Stimulated activated CD8-positive, alpha-beta memory T cell treated with anti-CD3 and anti-CD28 coated beads, Interleukin-4, amount 100 ng/mL, for 1 hour (primary cell): ENCODE measurements at places on chromosomes 1 and 21.
A peak's percentile ranks its signal among the peaks of the same experiment; 100 is the strongest.

- DNase-seq = no peak
These were observed 17.0 kb downstream of the C1orf159 start for GRCh38 chr1:1098681-1099421.

GRCh38 chr1:82215853-82216175 lies 415.1 kb downstream of the ADGRL2 start:
- no peak for DNase-seq

GRCh38 chr1:33515112-33515511 lies 42.7 kb downstream of the ZSCAN20 start:
- no peak for DNase-seq

GRCh38 chr21:29896884-29897283 lies 42.9 kb downstream of the GRIK1 start:
- DNase-seq = no peak

- no peak for DNase-seq
These were observed at the start of gene GJC2 for GRCh38 chr1:228149406-228150119. Gene GJC2 (plus strand): TSS chr1:228149930. CDS start chr1:228157759, 7,829 bp downstream.

DNA sequence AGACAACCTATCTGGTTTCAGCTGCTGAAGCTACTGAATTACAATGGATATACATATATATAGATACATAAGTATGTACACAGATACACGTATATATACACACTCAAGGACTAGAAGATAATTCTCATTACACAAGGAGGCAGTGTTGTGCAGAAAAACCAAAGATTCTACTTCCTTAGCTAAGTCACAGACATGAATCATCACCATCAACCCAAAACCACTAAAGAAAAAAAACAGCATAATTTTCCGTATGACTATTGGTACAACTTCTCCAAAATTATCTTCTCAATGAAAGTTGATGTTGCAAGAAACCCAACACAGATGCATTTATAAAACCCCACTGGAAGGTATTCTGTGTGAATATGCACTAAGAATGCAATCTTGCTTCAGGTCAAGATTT lies 36.8 kb upstream of the RPF1 start:
- DNase-seq = no peak

GRCh38 chr21:35633501-35633900 lies 426.8 kb downstream of the SETD4 start:
- no peak for DNase-seq

DNA sequence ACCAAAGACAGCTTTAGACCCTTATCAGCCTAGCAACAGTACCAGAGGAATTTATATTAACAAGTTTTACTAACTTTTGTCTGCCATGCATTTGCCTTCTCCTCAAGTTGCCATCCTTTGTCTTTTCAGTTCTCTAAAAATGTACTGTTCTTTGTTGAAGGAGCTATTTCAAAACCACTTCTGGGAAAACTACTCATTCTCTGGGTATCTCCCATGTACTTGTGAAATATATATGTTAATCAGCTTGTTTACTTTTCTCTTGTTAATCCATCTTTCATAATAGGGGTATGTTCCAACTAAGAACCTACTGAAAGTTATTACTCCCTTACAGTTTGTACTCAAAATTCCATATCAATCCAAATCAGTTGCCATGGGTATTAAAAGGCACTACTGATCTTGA lies 16.3 kb downstream of the DPYD start:
- DNase-seq = no peak

GRCh38 chr1:46585312-46585938 lies 18.6 kb downstream of the MKNK1 start:
- DNase-seq = no peak

DNA sequence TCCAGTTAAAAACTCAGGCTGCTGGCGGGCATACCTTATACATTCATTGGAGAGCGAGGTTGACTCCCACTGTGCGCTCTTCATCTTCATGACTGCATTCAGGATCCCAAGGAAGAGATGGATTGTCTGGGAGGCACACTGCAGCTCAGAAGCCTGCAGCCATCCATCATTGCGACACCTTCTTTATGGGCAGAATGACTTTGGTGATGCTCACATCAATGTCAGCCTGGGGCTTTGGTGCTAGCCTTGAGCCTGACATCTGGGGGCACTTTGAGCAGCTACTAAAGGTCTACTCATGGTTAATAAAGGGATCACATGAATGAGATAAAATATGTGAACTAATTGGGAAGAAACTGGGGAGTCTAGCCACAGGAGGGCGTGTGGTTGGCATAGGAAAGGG lies 229.3 kb downstream of the PRDM2 start:
- no peak for DNase-seq

- no peak for DNase-seq
These were observed 7.0 kb downstream of the KCNAB2 start for GRCh38 chr1:6052543-6053205.

- DNase-seq = no peak
These were observed 10.4 kb downstream of the SLC30A10 start for GRCh38 chr1:219917851-219918466.

GRCh38 chr1:11907275-11908094 lies 18.7 kb downstream of the KIAA2013 start:
- peak; percentile 67 for DNase-seq

- no peak for DNase-seq
These were observed 664 bp downstream of the SLAMF1 start for GRCh38 chr1:160646180-160646579.

- DNase-seq = no peak
These were observed 333.8 kb downstream of the PTPRU start for GRCh38 chr1:29569971-29570634.

DNA sequence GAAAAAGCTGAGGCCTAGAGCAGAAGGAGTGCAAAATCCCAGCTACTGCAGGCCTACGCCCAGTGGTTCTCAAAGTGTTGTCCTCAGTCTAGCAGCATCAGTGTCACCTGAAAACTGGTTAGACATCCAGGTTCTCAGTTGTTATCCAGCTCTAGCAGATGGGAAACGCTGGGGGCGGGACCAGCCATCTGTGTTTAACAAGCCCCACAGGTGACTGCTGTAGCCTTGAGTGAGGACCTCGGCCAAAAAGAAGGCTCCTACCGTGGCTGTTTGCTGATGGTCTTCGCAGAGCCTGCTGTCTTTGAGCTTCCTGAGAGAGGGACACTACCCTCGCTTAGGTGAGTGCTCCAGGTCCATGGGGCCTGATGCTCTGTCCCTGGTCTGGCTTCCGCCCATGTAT lies 69.7 kb downstream of the LRRN2 start:
- DNase-seq = no peak

DNA sequence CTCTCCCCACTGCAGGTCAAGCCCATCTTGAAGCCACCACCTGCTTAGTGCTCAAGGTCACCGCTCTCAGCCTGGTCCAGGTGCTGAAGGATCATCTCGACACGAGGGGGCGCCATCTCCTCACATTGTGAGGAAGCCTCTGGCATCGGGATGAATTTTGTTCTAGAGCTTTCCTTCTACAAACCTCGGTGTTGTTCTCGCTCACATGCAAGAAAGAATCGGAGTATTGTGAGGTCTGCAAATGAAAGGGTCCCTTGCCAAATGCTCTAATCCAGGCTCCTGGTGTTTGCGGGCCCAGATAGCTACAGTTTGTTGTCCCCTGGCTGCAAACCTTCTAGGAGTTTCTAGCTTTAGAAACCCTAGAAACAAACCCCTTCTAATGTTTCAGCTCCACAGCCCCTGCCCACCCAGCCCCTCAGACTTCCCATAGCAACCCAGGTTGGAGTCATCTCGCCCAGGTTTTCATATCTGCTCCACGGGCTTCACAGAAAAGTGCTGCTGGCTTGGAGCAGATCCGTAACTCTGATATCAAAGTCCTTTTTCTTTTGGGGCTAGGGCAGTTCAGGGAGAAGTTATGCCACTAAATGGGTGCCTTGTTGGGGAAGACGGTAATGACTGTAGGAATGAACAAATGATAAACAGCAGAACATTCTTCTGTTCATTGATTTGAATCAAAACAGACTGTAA lies 8.6 kb upstream of the ATP5PO start:
- peak; percentile 90 for DNase-seq

GRCh38 chr1:116331523-116331922 lies 41.5 kb upstream of the ATP1A1 start:
- DNase-seq = no peak

GRCh38 chr1:116451702-116452101 lies 78.7 kb downstream of the ATP1A1 start:
- DNase-seq = no peak

- DNase-seq = peak; percentile 87
These were observed 8.3 kb downstream of the SLC27A3 start for GRCh38 chr1:153783233-153784190.
